ENCODE measurements at places on chromosomes 2 and 18. TPM values are rescaled to one million over a fixed set of nuclear protein-coding genes. Genes with fewer than 3 reads are reported as not detected.

- peak overlapping the region; percentile 54 for H3K4me3 ChIP-seq
- H3K36me3 ChIP-seq, result no peaks in the 10 kb centered on the region
- H3K4me1 ChIP-seq, result no peaks in the 10 kb centered on the region
- no peak for DNase-seq
Observed at GRCh38 chr2:184596819-184597411, 1.4 kb upstream of the ZNF804A start.

GRCh38 chr2:115484486-115484885, 1042.0 kb downstream of the DPP10 start:
- H3K27me3 ChIP-seq, result no peaks in the 10 kb centered on the region
- H3K27ac ChIP-seq, result no peak overlapping the region
- no peak overlapping the region for H3K4me3 ChIP-seq
- no peaks in the 10 kb centered on the region for H3K36me3 ChIP-seq
- no peak for DNase-seq

DNA sequence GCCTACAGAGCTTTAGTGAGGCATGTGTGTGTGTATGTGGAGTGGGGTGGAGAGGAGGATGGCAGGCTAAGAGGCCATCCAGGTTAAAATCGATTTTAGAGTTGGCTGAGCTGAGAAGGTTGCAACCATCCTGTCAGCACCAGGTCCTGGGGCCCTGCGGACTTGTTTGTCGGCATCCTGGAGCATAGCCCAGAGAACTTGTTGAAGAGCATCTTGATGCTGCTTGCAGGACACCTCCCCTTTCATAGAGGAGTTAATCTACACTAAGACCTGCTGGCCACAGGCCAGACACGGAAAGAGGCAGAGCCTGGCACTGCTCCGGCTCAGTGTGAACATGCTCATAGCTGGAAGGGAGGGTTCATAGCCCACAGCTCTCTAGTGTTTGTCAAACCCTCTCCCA, 72.1 kb upstream of the RGPD5 start:
- H3K27me3 ChIP-seq, result no peaks in the 10 kb centered on the region
- H3K36me3 ChIP-seq, result no peaks in the 10 kb centered on the region
- peaks cover 27% of the 10 kb centered on the region for H3K4me1 ChIP-seq

DNA sequence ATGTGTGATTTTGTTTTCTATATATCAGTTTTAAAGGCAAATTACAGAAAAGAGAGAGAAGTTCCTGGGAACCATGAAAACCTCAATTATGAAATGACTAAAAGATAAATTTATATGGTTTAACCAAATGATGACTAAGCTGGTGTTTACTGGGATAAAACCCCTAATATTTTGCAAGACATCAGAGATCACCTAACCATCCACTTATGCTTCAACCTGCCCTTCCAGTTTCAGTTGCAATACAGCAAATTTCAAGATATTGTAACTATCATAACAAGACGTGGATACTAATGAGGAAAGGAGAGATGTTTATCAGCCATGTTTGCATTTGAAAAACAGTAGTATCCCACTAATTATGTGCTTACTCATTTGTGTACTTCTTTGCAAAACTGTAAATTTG, 108.2 kb downstream of the GAREM1 start:
- no peak overlapping the region for H3K4me3 ChIP-seq
- no peak for DNase-seq
- H3K36me3 ChIP-seq, result no peaks in the 10 kb centered on the region
- no peak overlapping the region for H3K27ac ChIP-seq

DNA sequence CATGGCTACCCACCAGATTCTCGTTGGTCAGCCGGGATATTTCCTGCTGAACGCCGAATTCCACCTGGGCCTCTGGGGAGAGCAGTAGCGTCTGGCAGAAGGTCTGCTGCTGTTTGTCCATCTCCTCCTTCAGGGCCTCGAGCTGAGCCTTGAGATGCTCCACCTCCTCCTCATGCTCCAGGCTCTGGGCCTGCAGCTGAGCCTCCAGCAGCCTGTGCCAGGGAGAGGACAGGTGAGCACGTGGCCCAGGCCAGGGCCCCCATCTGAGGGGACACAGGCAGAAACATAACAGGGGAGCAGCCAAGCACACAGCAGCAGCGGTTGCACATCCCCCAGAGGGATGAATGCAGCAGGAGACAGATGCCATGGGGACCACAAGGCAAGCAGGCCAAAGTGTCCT, 40.1 kb upstream of the ACAA2 start:
- H3K27ac ChIP-seq, result no peak overlapping the region
- DNase-seq, result no peak
- no peak overlapping the region for H3K4me3 ChIP-seq
- H3K4me1 ChIP-seq, result no peaks in the 10 kb centered on the region

- no peak overlapping the region for H3K4me3 ChIP-seq
- no peaks in the 10 kb centered on the region for H3K27me3 ChIP-seq
- DNase-seq, result no peak
- no peak overlapping the region for H3K27ac ChIP-seq
- H3K4me1 ChIP-seq, result no peaks in the 10 kb centered on the region
Observed at GRCh38 chr18:10202845-10203321, 251.6 kb upstream of the APCDD1 start.

- H3K27ac ChIP-seq, result no peak overlapping the region
- no peak for DNase-seq
- no peak overlapping the region for H3K4me3 ChIP-seq
- H3K27me3 ChIP-seq, result no peaks in the 10 kb centered on the region
- no peaks in the 10 kb centered on the region for H3K36me3 ChIP-seq
Observed at GRCh38 chr18:68448736-68449135, 266.2 kb downstream of the TMX3 start.

DNA sequence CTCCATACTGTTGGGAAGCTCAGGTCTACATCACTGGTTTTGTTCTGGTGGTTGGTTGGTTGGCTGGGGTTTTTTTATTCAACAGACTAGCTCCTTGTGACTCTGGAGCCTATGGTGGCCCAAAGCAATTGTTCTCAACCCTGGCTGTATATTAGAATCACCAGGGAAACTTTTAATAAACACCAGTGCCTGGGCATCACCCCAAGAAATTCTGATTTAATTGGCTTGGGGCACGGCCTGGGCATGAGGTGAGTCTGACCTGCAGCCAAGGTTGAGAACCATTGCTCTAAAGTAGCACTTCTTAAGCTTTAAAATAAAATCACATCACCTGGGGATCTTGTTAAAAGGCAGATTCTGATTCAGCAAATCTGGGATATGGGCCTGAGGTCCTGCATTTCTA, 184.1 kb downstream of the C1D start:
- H3K4me1 ChIP-seq, result no peaks in the 10 kb centered on the region
- no peaks in the 10 kb centered on the region for H3K36me3 ChIP-seq
- no peak overlapping the region for H3K4me3 ChIP-seq
- no peak overlapping the region for H3K27ac ChIP-seq
- DNase-seq, result no peak

DNA sequence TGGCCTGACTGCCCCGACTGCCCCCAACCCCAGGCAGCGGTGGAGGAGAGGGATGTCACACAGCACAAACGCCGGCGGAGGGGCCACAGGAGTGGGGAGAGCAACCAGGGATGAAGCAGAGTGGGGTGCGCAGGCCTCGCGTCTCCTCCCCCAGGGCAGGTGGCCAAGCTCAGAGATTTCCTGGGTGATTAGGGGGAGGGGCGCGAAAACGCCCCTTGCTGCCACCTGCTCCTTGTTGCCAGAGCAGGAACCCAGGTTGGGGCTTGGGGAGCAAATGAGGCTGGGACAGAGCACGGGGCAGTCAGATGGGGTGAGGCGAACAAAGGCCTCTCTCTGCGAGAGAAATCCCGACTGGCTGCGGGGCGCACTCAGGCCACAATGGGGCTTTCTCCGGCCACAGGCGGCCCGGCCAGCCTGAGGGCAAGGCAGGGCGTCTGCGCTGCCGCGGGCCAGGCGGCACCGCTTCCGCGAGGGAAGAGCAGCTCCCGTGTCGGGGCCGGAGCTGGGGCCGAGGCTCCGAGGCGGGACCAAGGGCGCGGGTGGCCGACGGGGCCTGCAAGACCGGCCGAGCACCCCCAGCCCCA, 11.5 kb downstream of the TEX44 start:
- H3K4me3 ChIP-seq, result peak overlapping the region; percentile 60
- peak overlapping the region; percentile 99 for H3K27ac ChIP-seq
- H3K36me3 ChIP-seq, result no peaks in the 10 kb centered on the region

- no peaks in the 10 kb centered on the region for H3K27me3 ChIP-seq
- H3K4me3 ChIP-seq, result no peak overlapping the region
- no peak overlapping the region for H3K27ac ChIP-seq
- H3K36me3 ChIP-seq, result no peaks in the 10 kb centered on the region
Observed at GRCh38 chr2:10345813-10346212, 43.1 kb downstream of the HPCAL1 start.

- no peak overlapping the region for H3K4me3 ChIP-seq
- no peak overlapping the region for H3K27ac ChIP-seq
- no peak for DNase-seq
- no peaks in the 10 kb centered on the region for H3K27me3 ChIP-seq
- H3K36me3 ChIP-seq, result no peaks in the 10 kb centered on the region
- H3K4me1 ChIP-seq, result no peaks in the 10 kb centered on the region
Observed at GRCh38 chr2:14684516-14684915, 52.0 kb downstream of the LRATD1 start.

- H3K27ac ChIP-seq, result no peak overlapping the region
- DNase-seq, result no peak
- no peaks in the 10 kb centered on the region for H3K27me3 ChIP-seq
- no peak overlapping the region for H3K4me3 ChIP-seq
- no peaks in the 10 kb centered on the region for H3K36me3 ChIP-seq
Observed at GRCh38 chr18:49151482-49151881, 200.7 kb upstream of the SMAD7 start.

DNA sequence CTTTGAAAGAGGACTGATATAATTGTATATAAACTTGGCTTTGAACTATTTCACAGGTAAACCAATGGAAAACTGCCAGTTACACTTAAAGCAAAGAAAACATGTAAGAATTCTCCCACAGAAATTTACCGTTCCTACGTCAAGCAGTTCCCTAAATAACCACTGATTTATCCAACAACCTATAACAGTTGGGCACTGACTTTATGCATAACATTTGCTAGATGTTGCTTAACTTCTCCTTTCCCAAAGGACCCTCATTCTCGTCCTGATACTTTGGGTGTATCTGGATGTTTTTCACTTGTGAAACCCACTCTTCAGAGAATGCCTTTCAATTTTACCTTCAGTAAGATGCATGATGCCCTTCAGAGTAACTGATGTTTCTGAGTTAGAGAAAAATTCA, 43.8 kb downstream of the STAT1 start:
- no peaks in the 10 kb centered on the region for H3K4me1 ChIP-seq
- no peak overlapping the region for H3K4me3 ChIP-seq
- peaks cover 95% of the 10 kb centered on the region for H3K36me3 ChIP-seq
- no peak overlapping the region for H3K27ac ChIP-seq
- no peaks in the 10 kb centered on the region for H3K27me3 ChIP-seq

DNA sequence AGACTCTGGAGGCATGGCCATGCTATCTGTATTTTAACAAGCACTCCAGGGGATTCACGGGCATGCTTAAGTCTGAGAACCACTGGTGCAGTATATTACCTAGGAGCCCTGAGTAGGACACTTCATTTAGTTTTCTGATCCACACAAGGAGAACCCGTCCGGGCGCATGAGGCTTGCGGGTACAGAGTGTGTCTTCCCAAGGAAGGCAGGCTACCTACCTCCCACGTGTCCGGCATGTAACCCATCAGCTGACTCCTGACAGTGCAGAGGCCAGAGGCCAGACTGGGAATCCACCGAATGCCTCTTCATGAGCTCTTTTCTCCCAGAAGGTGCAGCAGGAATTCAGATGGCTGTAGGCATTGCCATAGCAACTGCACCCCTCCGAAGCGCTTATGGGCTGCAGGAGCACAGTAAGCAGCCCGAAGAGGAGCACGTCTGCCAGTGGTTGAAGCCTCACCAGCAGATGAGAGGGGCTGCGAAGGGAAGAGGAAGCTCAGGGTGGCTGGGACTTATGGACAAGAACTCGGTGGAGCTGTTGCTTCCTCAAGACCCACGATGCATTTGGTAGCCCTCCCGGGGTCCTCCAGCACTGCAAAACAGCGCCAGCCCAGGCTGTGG, 33.8 kb upstream of the DNMT3A start:
- no peak overlapping the region for H3K4me3 ChIP-seq
- no peaks in the 10 kb centered on the region for H3K36me3 ChIP-seq
- H3K27me3 ChIP-seq, result no peaks in the 10 kb centered on the region
- DNase-seq, result peak; percentile 59
- H3K4me1 ChIP-seq, result peaks cover 14% of the 10 kb centered on the region

GRCh38 chr2:194545978-194546377, 1111.0 kb upstream of the SLC39A10 start:
- H3K27ac ChIP-seq, result no peak overlapping the region
- DNase-seq, result no peak
- no peaks in the 10 kb centered on the region for H3K36me3 ChIP-seq
- no peak overlapping the region for H3K4me3 ChIP-seq

CD8B2 gene
- not detected for total RNA-seq

SIX3 gene
- not detected for total RNA-seq

DQX1 gene
- not detected for total RNA-seq

ABCG8 gene
- not detected for total RNA-seq

GTF2A1L gene
- 105 TPM for total RNA-seq

PFN4 gene
- not detected for total RNA-seq

CKAP2L gene
- total RNA-seq, result 0.28 TPM

Measured in sigmoid colon (tissue), 7 donors.